ENCODE measurements at places on chromosomes 3 and 15.

DNA sequence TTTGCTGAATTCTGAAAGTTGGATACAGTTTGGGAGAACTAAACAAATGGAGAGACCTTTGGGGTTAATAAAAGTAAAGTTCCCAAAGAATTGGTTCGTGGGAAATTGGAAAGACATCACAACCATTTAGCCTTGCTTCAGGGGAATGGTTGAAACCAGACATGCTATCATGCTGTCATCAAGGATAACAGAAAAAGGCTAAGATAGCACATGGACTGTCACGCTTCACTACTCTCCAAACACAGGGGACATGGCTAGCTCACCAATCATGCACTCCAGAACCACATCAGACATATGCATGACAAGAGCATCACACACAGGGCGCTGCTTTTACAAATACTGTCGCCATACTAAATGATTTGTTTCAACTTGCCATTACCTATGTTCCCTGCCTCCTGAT lies 671.7 kb upstream of the ROBO1 start:
- DNase-seq, result no peak

DNA sequence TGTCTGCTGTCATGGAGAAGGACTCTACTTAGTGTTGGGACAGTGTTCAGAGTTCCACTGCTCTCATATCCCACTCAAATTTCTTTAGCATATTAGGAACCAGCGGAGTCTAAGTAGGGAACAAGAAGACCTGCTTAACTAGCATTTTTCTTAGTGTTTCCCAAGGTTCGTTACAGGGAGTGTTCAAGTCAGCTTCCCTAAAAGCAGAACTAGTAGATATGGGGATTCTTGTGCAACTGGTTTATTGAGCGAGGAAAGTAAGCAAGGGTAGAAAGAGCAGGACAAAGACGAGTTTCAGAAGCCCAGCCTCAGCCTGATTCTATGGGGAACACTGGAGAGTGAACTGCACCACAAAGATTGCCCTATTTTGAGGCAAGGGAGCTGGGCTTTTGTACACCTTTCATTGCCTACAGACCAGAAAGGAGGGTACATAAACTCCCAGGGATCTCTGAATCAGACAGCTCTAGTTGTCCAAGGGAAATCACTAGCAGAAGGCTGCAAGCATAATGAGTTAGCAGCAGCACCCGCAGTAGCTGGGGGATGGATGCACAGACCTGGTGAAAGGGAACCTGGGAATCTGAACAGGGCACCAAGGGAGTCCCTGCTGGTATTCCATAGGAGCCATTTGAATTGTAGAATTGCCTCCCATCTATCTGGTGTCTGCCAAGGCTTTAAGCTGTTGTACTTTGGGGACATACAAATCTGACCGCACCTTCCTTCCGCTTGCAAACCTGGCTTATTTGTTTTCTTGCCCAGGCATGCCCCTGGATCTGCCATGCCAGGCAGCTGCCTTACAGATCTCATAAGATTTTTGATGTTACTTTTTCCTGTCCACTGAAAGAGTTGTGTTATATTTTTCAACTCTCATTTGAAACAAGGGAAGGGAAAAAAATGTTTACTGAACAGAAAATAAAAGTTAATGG lies 15.1 kb downstream of the CMTM7 start:
- DNase-seq, result no peak

DNA sequence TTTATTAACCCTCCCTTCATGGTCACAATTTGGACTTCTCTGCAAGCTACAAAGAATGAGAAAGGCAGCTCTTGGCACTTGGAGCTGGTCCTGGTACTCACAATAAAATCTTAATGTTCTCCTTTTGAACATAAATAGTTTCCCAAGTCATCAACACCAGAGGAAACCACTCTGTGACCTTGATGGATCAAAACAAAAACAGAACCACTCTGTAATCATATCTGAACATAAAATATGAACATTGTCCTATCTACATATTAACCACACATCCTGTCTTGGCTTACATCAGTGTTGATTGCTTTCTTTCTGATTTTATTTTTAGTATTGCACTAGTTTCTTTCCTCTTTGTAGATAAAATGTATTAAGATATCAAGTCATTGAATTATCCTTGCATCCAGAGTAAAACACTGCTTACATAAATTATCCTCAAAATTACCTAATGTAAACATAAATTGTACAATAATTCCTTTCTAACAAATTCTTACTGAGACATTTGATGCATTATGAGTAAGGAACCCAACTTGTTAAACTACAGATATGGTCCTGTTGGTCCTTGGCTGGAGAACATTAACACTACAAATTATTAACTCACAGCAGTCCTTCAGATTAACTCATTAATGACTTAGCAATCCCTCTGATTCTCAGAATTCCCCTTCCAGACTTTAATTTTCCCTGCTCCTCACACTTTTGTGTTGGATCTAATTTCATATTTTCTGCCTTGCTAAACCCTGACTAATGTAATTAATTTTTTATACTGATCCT lies 860.5 kb downstream of the DIPK2A start:
- DNase-seq, result peak; percentile 11

DNA sequence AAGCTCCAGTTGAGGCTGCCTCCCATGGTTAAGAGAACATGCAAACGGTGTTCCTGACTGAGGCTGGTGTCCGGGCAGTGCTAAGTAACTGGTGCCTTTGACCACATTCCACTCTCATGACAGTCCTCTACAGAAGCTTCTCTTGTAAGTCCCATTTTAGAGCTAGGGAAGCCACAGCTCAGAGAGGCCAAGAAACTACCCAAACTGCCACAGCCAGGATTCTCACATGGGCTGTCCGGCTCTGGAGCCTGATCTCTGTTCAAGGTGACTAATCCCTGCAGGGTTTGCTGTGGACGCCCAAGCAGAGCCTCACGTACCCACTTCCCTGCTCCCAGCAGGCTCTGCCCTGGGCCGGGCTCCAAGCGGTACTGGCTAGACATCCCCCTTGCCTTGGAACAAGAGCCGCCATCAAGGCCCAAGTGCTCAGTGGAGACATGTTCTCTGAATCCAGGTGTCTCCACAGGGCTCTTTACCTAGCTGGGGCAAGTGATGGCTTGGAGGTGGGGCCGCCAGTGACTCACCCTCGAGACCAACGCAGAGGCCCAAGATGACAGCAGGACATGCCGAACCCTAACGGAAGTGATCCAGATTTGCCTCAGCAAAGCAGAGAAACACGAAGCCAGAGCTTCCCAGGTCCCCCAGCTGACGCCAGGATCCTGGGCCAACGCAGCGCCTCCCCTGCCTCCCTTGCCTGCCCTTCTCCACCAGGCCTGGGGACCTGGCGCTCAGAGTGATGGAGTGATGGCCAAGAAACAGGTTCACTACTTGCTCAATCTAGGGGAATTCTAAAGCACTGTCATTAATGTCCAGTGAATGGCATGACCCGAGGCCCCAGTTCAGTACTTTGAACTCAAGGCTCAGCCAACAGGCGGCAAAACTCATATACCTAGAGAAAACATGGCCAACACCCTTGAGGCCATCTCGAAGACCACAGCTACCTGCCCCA lies 24.4 kb downstream of the KLHL25 start:
- peak; percentile 45 for DNase-seq

DNA sequence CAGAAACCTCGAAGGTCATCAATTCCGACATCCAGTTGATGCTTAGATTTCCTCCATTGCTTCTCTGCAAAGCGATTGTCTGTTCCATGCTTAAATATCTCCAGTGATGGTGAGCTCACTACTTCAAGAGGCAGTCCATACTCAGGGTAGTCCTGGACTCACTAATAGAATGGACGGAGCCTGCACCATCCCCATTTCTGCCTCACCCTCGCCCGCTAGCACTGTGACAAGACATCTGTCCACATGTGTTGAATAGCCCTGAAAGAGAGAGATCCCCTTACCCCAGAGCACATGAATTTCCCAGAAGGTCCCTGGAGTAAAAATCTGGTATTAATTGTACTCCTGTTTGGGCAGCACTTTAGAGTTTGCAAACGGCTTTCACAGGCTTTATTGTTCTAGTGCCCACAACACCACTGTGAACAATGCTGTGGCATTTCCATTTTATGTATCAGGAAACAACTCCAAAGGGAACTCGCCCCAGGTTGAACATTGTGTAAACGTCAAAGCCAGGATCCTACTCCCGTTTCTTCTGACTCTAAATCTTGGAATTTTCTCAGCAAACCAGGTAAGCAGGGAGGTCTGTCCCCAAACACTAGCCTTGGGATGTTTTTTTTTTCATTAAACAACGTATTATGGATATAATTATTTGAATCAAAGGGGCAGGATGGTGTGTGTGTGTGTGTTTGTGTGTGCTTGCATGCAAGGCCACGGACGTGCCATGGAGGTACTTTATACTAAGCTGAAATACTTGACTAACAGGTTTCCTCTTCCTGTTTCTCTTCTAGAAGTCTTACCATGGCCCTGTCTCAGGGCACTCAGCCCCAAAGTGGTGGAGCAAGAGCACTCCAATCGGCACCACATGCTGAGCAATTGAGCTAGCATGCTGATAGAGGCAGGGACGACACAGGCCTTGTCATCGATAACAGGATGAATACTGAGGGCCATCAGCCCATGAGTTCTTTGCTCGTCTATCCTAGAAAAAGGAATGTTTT lies 198.3 kb downstream of the OPA1 start:
- no peak for DNase-seq

- DNase-seq, result peak; percentile 11
Observed at GRCh38 chr15:47872869-47873432, 155.6 kb downstream of the SEMA6D start.

DNA sequence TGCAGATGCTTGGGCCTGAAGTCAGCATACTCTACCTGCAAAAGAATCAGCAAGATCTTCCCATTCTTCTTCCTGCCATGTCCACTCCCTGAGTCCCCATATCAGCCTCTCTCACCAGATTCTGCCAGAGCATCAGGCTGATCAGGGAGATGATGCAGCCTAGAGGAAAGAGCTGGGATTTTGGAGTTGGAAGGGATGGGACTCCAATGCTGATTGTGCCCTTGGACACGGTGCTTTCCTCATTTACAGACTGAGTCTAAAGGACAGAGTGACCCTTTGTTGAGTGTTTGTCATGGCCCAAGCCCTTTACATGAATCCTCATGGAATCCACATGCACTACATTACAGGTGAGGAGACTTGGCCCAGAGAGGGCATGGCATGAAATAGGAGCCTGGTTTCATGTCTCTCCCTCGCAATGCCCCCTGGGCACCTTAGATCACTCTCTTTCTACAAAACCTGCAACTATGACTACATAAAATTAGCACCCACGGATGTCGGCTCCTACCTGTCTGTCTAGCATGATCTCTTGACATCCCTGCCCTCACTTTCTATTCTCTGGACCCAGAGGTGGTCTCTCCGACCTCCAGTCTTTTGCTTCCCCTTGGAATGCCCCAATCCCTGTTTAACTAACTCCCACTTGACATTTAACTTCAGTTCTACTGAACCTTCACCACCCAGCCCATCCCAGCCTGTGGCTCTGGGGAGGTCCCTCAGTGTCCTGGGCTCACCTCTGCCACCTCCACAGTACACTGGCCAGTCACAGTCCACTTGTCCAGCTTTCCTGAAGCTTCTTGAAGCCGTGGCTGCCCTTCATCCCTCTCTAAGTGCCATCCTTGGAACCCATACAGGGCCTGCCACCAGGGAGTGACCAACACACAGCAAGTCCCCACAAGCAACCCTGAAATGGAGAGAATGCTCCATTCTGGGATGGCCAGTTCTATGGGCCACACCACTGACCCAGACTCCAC lies 173.5 kb downstream of the ABHD5 start:
- DNase-seq, result no peak

DNA sequence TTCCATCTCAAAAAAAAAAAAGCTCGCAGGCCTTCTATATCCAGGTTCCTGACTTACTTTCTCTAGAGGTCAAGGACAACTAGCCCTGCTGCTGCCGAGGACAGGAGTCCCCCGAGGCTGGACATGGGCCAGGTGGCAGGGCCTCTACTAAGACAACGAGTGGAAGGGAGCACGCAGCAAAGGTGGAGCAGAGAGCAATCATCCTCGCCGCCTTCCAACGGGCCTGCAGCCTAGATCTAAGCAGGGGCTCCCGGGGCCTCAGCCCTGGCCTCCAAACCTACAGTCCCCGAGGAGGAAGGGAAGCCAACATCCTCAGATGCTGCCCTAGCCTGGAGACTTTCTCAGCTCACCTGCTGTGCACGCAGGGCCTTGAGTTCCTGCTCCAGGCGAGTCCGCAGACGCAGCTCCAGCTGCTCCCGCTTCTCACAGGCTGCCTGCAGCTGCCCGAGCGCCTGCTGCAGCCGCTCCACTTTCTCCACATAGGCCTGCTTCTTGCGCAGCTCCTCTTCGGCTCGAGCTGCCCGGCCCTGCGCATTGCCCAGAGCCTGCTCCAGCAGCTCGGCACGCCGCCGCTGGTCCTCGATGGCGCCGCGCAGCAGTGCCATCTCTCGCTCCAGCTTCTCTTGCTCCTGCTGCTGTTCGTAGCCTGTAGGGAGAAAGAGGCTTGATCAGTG lies 12.9 kb downstream of the AMOTL2 start:
- DNase-seq, result no peak

GRCh38 chr3:184178521-184179138 lies 4.0 kb downstream of the AP2M1 start:
- no peak for DNase-seq

GRCh38 chr15:78110916-78111475 lies 18.6 kb downstream of the SH2D7 start:
- DNase-seq, result no peak

DNA sequence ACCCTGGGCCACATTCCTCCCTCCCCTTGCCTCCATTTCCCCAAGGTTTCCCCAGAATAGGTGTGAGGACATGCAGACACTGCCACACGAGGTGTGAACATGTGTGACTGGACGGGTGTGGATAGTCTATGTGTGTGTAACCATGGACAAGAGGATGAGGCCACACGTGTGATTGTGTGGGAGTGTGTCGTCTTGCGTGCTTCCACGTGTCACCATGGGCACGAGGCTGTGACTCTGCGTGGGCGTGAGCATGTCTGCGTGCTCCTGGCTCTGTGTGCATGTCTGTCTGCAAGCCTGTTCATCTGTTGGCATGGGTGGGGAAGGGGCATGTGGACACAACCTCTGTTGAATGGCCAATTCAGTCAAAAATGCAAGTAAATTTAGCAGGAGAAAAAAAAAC lies 6.2 kb upstream of the MYL3 start:
- no peak for DNase-seq

DNA sequence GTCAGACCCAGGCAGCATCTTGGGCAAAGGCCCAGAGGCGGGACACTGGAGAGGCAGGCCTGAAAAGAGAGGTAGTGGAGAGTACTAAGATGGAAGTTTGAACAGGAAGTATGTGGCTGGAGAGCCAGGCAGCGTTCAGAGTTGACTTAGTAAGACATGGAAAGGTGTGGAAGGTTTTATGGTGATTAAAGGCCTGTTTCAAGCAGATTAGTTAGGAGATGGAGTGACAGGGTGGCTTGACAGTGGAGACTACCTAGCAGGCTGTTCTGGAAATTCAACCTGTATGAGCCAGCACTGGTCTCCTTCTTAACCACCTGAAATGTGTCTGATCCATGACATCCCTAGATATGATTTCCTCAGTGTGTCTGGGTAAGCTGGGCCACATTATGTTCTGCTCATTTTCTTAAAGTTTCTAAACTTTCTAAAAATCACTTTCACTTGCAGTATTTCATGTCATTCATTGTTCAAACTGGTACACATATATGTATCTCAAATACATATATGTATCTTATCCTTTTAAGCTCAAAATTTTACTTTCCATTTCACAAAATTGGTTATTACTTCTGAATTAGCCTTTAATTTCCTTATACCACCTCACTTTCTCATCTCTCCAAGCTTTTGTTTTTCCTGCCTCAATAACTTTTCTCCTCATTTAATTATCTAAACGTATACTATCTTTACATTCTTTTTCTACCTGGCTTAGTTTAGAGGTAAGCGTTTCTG lies 43.4 kb upstream of the ARL14 start:
- no peak for DNase-seq

- DNase-seq, result no peak
Observed at GRCh38 chr15:100521907-100522306, 6.8 kb downstream of the CERS3 start.

- DNase-seq, result no peak
Observed at GRCh38 chr3:191432162-191432561, 28.8 kb upstream of the PYDC2 start.

GRCh38 chr3:111762537-111762936 lies 96.5 kb upstream of the PHLDB2 start:
- peak; percentile 93 for DNase-seq

All from choroid plexus epithelial cell (primary cell).